ENCODE measurements at places on chromosomes 2 and 18. TPM values are rescaled to one million over a fixed set of nuclear protein-coding genes. Genes with fewer than 3 reads are reported as not detected.

SPP2 gene
- total RNA-seq: not detected

LYG1 gene
- 2.8 TPM for total RNA-seq

OTOS gene
- total RNA-seq: not detected

TGFA gene
- 18.3 TPM for total RNA-seq

- no peak overlapping the region for H3K27ac ChIP-seq
- H3K36me3 ChIP-seq: no peaks in the 10 kb centered on the region
- no peak for DNase-seq
- no peaks in the 10 kb centered on the region for H3K27me3 ChIP-seq
Measured at GRCh38 chr2:55061523-55062344, 11.5 kb upstream of the RTN4 start.

DNA sequence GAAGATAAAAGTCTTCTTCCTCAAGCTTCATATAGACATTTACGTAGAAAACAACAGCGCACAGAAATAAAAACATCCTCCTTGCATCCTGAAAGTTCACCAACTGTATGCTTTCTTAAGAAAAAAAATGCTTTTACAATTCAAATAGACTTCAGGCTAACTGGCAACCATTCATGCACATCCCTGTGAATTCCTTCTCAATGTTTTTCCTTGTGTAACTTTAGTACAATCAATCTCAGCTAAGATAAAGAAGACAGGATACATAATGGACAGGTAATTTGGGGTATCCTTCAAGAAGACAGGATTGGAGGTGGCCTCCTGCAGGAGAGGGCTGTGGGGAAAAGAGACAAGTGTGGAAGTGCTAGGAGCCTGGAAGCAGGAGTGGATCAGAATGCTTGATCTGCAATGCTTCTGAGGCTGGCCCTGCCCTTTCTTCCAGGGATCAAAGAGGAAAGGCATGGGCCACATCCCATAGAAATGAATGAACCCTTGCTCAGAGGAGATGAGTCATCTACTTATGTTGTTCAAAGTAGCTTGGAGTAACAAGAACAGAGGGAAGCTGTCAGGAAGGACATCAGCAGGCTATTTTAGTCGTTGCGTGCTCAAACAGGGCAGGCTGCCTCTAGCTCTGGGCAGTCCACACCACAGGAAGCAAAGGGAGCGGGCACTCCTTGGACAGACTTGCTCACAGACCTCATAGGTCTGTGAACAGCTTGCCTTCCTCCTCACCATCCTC lies 126.6 kb downstream of the TMEM131 start:
- no peak for DNase-seq
- no peak overlapping the region for H3K4me3 ChIP-seq
- peaks cover 34% of the 10 kb centered on the region for H3K4me1 ChIP-seq
- peak overlapping the region; percentile 74 for H3K27ac ChIP-seq
- no peaks in the 10 kb centered on the region for H3K36me3 ChIP-seq
- H3K27me3 ChIP-seq: no peaks in the 10 kb centered on the region

HAAO gene
- total RNA-seq: 11.9 TPM

GRCh38 chr18:58227361-58227930 lies 183.4 kb downstream of the NEDD4L start:
- H3K27ac ChIP-seq: no peak overlapping the region
- H3K4me3 ChIP-seq: no peak overlapping the region
- H3K36me3 ChIP-seq: no peaks in the 10 kb centered on the region
- no peaks in the 10 kb centered on the region for H3K27me3 ChIP-seq
- H3K4me1 ChIP-seq: peaks cover 21% of the 10 kb centered on the region
- no peak for DNase-seq

All from spleen (tissue), 13 donors.